ENCODE measurements at places on chromosomes 12 and 14. TPM values are rescaled to one million over a fixed set of nuclear protein-coding genes. Genes with fewer than 3 reads are reported as not detected.

Gene CCDC196
- not detected for total RNA-seq

DNA sequence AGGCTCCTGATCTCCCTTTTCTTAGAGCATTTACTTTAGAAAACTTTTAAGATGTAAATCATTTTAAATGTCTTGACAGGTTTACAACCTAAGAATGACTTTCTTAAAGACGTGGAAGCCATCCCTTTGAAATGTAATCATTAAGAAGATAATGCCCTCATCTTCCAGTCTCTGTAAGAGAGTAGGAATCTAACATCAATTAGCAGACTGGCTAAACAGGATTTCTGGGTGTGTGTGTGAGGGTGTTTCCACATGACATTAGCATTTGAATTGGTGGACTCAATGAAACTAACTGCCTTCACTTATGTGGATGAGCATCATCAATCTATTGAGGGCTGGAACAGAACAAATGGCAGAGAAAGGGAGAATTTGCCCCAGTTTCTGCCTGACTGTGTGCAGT lies 329.5 kb downstream of the RPL10L start:
- H3K4me1 ChIP-seq: peaks cover 32% of the 10 kb centered on the region
- H3K4me3 ChIP-seq: no peak overlapping the region
- H3K27ac ChIP-seq: peak overlapping the region; percentile 46

Gene OR4E2
- total RNA-seq: not detected

GRCh38 chr12:31984806-31985591 lies 25.8 kb downstream of the RESF1 start:
- H3K4me3 ChIP-seq: no peak overlapping the region
- H3K36me3 ChIP-seq: peaks cover 82% of the 10 kb centered on the region
- H3K27me3 ChIP-seq: peaks cover 4% of the 10 kb centered on the region
- H3K27ac ChIP-seq: no peak overlapping the region
- no peaks in the 10 kb centered on the region for H3K4me1 ChIP-seq

- H3K27ac ChIP-seq: no peak overlapping the region
- no peaks in the 10 kb centered on the region for H3K27me3 ChIP-seq
- H3K36me3 ChIP-seq: no peaks in the 10 kb centered on the region
- no peak overlapping the region for H3K4me3 ChIP-seq
- no peak for DNase-seq
- no peaks in the 10 kb centered on the region for H3K4me1 ChIP-seq
Measured at GRCh38 chr14:21184254-21184653, 28.4 kb upstream of the OR5AU1 start.

DNA sequence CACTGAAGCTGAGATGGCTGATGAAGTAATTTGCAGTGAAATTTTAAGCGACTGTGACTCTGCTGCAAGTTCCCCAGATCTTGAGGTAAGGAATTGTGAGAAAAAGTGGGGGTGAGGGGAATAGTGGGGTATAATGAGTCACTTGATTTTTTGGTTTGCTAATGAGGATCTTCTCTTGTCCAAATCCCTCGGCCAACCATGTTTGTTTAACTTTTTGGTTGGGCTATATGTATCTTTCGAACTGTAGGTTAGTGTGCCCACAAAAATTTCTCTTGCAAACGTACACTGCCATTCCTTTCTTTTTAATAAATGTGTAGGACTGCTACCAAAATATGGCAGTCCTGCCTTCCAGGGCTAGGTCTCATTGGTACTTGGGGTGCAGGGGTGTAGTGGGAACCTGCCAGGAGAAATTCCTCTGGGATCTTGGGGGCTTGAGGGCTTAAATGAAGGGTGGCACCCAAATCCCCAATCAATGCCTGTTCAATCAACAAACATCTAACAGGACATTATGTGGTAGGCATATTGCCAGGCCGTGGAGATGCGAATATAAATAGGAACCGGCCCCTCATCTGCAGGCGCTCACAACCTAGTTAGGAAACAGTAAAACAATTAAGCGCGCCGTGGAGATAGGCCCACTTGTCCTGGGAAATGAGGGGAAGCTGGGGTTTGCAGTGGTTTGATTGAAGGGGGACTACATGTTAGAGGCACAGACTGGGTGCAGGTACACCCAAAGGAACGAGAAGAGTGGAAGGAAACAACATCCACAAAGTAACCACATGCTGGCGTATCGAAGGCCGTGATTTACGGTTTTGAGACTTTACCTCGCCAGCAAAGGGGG lies 1.3 kb upstream of the PABPN1 start:
- peaks cover 35% of the 10 kb centered on the region for H3K4me1 ChIP-seq
- no peak for DNase-seq
- H3K4me3 ChIP-seq: peak overlapping the region; percentile 89
- peak overlapping the region; percentile 98 for H3K27ac ChIP-seq
- H3K36me3 ChIP-seq: peaks cover 27% of the 10 kb centered on the region

Gene CD4
- total RNA-seq: 4.7 TPM

GRCh38 chr12:67268335-67268895 lies 743 bp upstream of the CAND1 start:
- H3K27ac ChIP-seq: peak overlapping the region; percentile 100
- peak overlapping the region; percentile 99 for H3K4me3 ChIP-seq
- H3K36me3 ChIP-seq: no peaks in the 10 kb centered on the region
- DNase-seq: peak; percentile 75
- H3K27me3 ChIP-seq: peaks cover 3% of the 10 kb centered on the region

Gene OVCH1
- not detected for total RNA-seq

DNA sequence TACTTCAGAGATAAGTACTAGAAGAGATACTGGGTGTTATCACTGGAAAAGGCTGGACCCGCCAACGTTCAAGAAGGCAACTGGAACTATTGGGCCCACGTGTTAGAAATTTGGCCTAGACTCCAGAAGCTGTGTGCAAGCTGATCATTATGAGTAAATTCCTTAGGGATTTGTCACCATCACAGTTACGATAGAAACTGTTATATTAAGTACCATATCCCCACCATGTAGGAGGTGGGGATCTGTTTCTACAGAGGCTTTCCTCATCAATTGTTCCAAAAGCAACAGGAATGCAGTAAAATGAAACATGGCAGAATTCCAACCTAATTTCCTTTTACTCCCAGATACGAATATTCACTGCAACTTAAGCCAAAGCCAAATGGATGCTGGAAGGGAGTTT lies 170.7 kb downstream of the NOVA1 start:
- no peak for DNase-seq
- H3K27ac ChIP-seq: no peak overlapping the region
- no peak overlapping the region for H3K4me3 ChIP-seq
- H3K36me3 ChIP-seq: no peaks in the 10 kb centered on the region

- no peak for DNase-seq
- no peaks in the 10 kb centered on the region for H3K27me3 ChIP-seq
- H3K4me3 ChIP-seq: no peak overlapping the region
- no peaks in the 10 kb centered on the region for H3K36me3 ChIP-seq
Measured at GRCh38 chr12:10136637-10137205, 6.7 kb upstream of the CLEC7A start.

Gene SLCO1B1
- total RNA-seq: not detected

- peaks cover 10% of the 10 kb centered on the region for H3K4me1 ChIP-seq
- H3K27me3 ChIP-seq: no peaks in the 10 kb centered on the region
- H3K4me3 ChIP-seq: no peak overlapping the region
- H3K27ac ChIP-seq: no peak overlapping the region
Measured at GRCh38 chr12:64733857-64734256, 25.3 kb downstream of the GNS start.

DNA sequence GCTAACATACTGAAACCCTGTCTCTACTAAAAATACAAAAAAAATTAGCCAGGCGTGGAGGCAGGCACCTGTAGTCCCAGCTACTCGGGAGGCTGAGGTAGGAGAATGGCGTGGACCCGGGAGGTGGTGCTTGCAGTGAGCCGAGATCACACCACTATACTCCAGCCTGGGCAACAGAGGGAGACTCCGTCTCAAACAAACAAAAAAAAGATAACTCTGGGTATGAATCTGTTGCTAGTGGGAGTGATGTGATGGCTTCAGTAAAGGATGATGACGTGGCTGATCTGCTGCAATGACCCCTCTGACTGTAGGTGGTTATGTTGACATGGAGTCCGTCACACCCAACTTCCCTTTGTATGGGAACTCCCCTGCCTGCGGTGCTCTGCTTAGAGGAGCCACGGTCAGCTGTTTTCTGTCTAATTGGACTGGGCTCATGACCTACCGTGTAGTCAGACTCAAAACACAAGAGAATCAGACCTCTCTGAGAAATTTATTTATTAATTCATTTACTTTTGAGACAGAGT lies 59.1 kb upstream of the MED13L start:
- no peak overlapping the region for H3K27ac ChIP-seq
- H3K27me3 ChIP-seq: peaks cover 3% of the 10 kb centered on the region
- DNase-seq: no peak
- H3K36me3 ChIP-seq: no peaks in the 10 kb centered on the region
- H3K4me1 ChIP-seq: no peaks in the 10 kb centered on the region

DNA sequence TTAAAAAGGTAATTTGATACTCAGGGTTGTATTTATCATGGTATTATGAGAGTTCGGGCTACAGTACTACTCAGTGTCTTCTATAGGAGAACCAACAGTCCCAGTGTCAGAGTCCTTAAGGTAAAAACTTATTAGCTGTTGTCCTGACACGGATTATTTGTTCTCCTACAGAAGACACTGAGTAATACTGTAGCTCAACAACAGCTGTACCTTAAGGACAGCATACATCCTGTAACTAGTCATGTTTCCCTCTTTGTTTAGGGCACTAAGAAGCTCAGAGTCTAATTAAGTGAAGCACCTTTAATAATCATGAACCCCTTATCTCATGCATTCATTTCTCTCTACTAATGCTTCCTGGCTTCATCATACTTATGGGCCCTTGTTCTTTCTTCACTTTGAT lies 33.9 kb downstream of the ARF6 start:
- H3K4me1 ChIP-seq: peaks cover 2% of the 10 kb centered on the region
- no peak overlapping the region for H3K27ac ChIP-seq
- no peaks in the 10 kb centered on the region for H3K36me3 ChIP-seq
- no peak overlapping the region for H3K4me3 ChIP-seq
- DNase-seq: no peak

Gene DIO3
- 6.1 TPM for total RNA-seq

DNA sequence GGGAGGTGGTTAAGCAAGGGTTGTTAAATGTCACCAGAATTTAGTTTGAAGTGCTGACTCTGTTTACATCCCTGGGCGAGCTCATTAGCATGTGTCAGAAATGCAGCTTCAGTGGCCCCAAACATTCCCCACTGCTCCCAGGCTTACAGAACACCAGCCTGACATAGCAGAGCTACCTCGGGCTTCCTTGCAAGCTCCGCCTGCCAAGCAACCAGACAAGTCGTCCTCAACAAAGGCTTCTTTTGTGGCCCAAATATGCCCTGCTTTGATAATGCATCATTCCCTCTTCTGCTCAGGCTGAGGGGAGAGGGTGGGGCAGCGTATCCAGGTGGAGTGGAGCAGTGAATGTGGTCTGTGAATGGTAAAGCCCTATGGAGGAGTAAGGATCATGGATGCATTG lies 28.0 kb downstream of the ERH start:
- no peak for DNase-seq
- H3K27me3 ChIP-seq: peaks cover 5% of the 10 kb centered on the region
- H3K4me3 ChIP-seq: no peak overlapping the region
- no peaks in the 10 kb centered on the region for H3K36me3 ChIP-seq
- H3K4me1 ChIP-seq: no peaks in the 10 kb centered on the region
- no peak overlapping the region for H3K27ac ChIP-seq

DNA sequence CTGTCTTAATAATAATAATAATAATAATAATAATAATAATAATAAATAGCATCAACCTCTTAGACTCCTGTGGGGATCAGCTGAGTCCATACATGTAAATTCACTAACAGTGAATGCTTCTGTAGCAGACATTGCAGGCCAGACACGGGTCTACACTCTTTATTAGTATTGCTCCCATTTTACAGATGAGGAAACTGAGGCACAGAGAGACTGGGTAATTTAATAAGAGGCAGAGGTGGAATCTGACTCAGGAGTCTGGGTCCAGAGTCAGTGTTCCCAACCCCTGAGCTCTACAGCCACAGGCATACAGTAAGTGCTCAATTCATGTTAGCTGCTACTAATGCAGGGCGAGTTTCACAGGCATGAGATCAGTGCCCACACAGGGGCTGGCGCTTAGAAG lies 123.2 kb upstream of the MAP1LC3B2 start:
- H3K36me3 ChIP-seq: no peaks in the 10 kb centered on the region
- DNase-seq: no peak
- no peak overlapping the region for H3K4me3 ChIP-seq
- H3K27ac ChIP-seq: no peak overlapping the region

- no peak overlapping the region for H3K4me3 ChIP-seq
- H3K27me3 ChIP-seq: peaks cover 8% of the 10 kb centered on the region
Measured at GRCh38 chr12:79547044-79547734, 143.6 kb downstream of the PAWR start.

Gene PRH2
- total RNA-seq: not detected

Gene EML1
- total RNA-seq: 10.0 TPM

Gene ASCL1
- not detected for total RNA-seq

GRCh38 chr12:109677279-109677691 lies 36.3 kb upstream of the FAM222A start:
- no peaks in the 10 kb centered on the region for H3K36me3 ChIP-seq
- H3K4me1 ChIP-seq: no peaks in the 10 kb centered on the region
- no peak for DNase-seq
- no peak overlapping the region for H3K27ac ChIP-seq
- H3K27me3 ChIP-seq: peaks cover 4% of the 10 kb centered on the region

Gene CLEC9A
- total RNA-seq: not detected

DNA sequence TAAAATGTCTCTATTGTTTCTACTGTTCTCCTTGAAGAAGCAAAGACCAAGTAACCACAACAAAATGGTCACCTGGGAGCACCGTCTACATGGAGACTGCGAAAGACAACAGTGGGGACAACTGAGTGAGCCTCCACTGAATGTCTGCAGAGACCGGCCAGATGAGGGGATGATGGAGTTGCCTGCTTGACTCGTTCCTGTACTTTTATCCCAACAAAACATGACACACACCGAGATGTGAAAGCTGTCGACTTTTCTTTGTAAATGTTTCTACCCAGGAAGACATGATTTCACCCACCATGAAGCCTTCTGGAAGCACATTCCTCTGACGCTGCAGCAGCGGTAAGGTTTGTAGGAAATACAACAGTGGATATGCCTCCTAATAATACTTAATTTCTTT lies 66.9 kb downstream of the FOXN3 start:
- peaks cover 3% of the 10 kb centered on the region for H3K27me3 ChIP-seq
- no peak for DNase-seq
- H3K36me3 ChIP-seq: peaks cover 28% of the 10 kb centered on the region
- peak overlapping the region; percentile 57 for H3K27ac ChIP-seq
- no peak overlapping the region for H3K4me3 ChIP-seq

GRCh38 chr12:44428825-44429224 lies 447.3 kb downstream of the NELL2 start:
- no peak for DNase-seq
- no peak overlapping the region for H3K4me3 ChIP-seq
- no peak overlapping the region for H3K27ac ChIP-seq
- H3K36me3 ChIP-seq: no peaks in the 10 kb centered on the region

- no peaks in the 10 kb centered on the region for H3K36me3 ChIP-seq
- H3K4me3 ChIP-seq: no peak overlapping the region
- H3K4me1 ChIP-seq: peaks cover 21% of the 10 kb centered on the region
- peak overlapping the region; percentile 14 for H3K27ac ChIP-seq
- no peak for DNase-seq
- H3K27me3 ChIP-seq: no peaks in the 10 kb centered on the region
Measured at GRCh38 chr12:89206390-89206789, 145.9 kb downstream of the DUSP6 start.

Data from endothelial cell (in vitro differentiated cells).